ENCODE measurements at places on chromosomes 7 and 10. TPM values are rescaled to one million over a fixed set of nuclear protein-coding genes. Genes with fewer than 3 reads are reported as not detected.

EPHA1 gene
- 13.9 TPM for total RNA-seq

DNA sequence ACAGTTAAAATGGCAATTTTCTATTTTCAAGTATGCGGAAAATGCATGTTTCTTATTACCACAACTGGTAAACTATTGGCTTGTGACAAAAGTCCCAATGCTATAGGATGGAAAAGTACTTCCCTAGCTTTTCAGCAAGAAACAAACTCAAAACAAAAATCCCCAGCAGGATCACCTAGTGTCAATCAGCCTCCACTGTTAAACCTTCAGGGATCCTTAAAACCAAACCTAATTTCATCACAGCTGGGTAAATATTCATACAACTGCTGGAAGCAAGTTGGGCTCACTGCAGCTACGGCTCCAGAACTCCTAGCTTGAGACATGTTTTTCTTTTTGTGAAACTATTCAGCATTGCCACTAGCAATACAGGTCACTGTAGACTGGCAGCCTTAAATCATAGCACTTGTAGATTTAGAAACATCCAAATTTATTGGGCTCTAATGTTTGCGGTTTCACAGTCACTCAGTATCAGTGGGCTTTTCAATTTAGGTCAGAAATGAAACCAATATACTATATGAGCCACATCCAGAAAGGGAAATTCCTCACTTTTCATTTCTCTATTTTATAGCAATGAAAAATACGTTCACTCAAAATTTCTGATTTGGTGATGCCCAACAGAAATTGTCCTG is 145.2 kb upstream of the ANK3 start:
- DNase-seq: no peak
- H3K36me3 ChIP-seq: no peaks in the 10 kb centered on the region
- no peak overlapping the region for H3K27ac ChIP-seq
- H3K4me1 ChIP-seq: no peaks in the 10 kb centered on the region
- H3K4me3 ChIP-seq: no peak overlapping the region
- H3K27me3 ChIP-seq: no peaks in the 10 kb centered on the region

- H3K4me3 ChIP-seq: no peak overlapping the region
- DNase-seq: no peak
These were observed 154.0 kb downstream of the REEP3 start for GRCh38 chr10:63675171-63675570.

OPN4 gene
- not detected for total RNA-seq

DNA sequence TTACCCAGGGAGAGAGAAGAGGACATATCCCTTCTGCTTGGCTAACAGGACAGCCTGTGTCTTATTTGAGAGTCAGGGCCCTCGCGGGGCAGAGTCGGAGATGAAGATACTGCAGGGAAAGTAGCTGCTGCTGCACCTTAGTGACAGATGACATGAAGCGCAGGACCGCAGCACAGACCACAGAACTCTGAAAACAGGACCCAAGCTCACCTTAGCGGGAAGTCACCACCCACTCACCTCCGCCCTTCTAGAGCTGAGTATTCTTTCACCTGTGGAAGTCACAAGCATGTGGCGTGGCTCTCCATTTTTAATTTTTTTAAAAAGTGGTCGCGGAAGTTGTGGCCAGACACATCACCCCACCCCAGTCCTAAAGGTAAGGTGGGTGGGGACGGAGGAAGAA is 191.4 kb downstream of the FAM107B start:
- no peaks in the 10 kb centered on the region for H3K27me3 ChIP-seq
- H3K36me3 ChIP-seq: no peaks in the 10 kb centered on the region
- H3K27ac ChIP-seq: no peak overlapping the region
- no peak overlapping the region for H3K4me3 ChIP-seq
- no peak for DNase-seq

- H3K4me1 ChIP-seq: peaks cover 27% of the 10 kb centered on the region
- no peak overlapping the region for H3K27ac ChIP-seq
- no peaks in the 10 kb centered on the region for H3K27me3 ChIP-seq
- no peak for DNase-seq
These were observed 94.5 kb downstream of the KMT2C start for GRCh38 chr7:152341039-152341913.

All from upper lobe of right lung (tissue), 1 donor.